AG08395 (cell line): ENCODE measurements at places on chromosomes 1 and 21.

- no peak for DNase-seq
Observed at GRCh38 chr1:10888291-10888690, 91.8 kb upstream of the CASZ1 start.

- DNase-seq = no peak
Observed at GRCh38 chr1:219659005-219659600, 46.2 kb upstream of the ZC3H11B start.

- no peak for DNase-seq
Observed at GRCh38 chr1:27571439-27572018, 32.4 kb downstream of the AHDC1 start.

DNA sequence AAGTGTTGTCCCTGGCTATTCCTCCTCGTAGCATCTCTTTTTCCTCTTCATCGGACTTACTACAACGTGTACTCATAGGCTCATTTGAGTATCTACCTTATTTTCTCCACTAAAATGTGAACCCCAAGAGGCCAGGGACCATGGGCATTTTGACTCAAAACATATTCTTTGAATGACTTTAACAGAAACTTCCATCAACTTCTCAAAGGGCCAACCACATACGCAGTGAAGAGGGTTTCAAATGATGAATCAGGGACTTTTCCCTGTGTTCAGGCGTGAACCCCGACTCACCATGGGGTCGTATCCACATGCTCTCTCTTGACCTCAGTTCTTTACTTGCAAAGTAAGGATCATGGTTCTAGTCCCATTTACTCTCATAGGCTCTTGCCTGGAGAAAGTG, 20.2 kb upstream of the GPR137B start:
- no peak for DNase-seq

DNA sequence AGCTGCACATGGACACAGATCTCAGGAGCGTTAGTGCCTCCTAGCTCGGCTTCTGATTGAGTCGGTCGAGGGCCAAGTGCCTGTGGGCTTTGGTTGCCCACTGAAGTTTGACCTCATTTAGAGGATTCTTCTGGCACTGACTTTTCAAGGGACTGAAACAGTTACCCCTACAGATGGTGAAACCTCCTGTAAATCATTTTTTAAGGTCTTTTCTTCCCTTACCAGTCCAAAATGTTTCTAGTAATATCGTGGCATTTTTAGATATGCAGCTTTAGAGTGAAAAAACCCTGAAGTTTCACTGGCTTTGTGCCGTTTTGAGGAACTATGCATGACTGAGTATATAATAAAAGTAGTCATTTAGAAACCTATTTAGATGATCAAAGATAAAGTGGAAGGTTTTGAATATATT, 34.7 kb upstream of the L1TD1 start:
- DNase-seq = no peak
